Suppressor macrophage treated with lipopolysaccharide for 4 hours (primary cell): ENCODE measurements at places on chromosomes 12 and 14.

- no peak for DNase-seq
Observed at GRCh38 chr12:27780612-27781408, 774 bp upstream of the MANSC4 start.

- DNase-seq = peak; percentile 9
Observed at GRCh38 chr14:51180577-51180976, 59.5 kb upstream of the TMX1 start.

- DNase-seq = no peak
Observed at GRCh38 chr12:3157581-3158323, 80.6 kb downstream of the TSPAN9 start.

DNA sequence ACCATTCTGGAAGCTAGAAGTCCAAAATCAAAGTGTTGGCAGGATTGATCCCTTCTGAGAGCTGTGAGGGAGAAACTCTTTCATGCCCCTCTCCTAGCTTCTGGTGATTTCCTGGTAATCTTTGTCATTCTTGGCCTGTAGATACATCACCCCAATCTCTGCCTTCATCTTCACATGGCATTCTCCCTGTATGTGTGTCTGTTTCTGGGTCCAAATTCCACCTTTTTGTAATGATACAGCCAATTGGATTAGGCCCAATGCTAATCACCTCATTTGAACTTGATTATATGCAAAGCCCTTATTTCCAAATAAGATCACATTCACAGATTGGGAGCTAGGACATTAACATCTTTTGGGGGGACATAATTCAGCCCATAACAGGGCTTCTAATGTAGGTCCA lies 76.9 kb upstream of the MBIP start:
- no peak for DNase-seq
